ENCODE measurements at places on chromosomes 6 and 20.

- no peak for DNase-seq
Observed at GRCh38 chr20:5482791-5483190, 166.0 kb upstream of the PROKR2 start.

DNA sequence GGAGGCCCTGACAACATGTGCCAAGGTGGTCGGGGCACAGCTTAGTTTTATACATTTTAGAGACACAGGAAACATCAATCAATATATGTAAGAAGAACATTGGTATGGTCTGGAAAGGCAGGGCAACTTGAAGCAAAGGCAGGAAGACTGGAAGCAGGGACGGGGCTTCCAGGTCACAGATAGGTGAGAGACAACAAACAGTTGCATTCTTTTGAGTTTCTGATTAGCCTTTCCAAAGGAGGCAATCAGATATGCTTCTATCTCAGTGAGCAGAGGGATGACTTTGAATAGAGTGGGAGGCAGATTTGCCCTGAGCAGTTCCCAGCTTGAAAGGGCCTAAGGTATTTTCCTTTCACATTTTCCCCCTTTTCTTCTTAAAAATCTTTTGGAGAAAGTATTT lies 311.0 kb upstream of the RGS17 start:
- no peak for DNase-seq

DNA sequence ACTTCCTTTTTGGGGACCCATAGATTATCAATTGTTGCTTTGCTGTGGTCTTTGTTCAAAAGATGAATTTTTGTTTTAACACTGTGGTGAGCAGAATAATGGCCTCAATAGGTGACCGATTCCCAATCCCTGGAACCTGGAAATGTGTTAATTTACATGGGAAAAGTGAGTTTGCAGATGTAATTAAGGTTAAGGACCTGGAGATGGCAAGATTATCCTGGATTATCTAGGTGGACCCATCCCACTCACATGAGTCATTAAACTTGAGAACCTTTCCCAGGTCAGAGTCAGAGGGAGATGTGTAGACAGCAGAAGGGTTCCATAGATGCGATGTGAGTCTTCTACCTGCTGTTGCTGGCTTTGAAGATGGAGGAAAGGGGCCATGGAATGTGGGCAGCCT lies 36.2 kb upstream of the HBS1L start:
- DNase-seq, result no peak

- no peak for DNase-seq
Observed at GRCh38 chr6:157847846-157848245, 24.8 kb downstream of the SNX9 start.

GRCh38 chr6:137740967-137741761 lies 125.9 kb upstream of the TNFAIP3 start:
- no peak for DNase-seq

- no peak for DNase-seq
Observed at GRCh38 chr6:156883497-156884252, 106.5 kb downstream of the ARID1B start.

DNA sequence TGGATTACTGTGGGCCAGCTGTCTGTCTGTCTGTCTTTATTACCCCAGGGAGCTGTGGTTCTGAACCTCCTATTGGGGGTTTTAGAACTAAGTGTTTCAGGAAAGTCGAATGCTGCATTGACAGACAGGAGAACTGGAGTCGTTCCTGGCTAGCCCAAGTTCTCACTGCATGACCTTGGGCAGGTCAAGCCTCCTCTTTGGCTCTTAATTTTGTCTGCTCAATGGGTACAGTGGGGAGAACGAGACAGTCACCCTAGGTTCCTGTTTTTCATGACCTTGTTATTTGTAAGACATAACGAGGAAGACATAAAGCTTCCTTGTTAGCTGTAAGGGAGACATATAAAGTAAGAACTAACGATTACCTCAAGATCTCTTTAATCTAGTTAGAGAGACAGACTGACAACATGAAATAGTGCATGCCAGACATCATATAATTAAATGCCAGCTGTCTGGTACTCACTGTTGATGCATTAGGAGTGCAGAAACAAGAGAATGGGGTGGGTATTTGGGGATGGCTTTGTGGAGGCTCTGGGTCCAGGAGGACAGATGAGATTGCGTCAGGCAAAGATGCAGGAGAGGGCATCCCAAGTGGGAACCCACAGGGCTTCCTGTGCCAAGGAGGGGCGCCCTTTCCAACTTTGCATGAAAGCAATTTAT lies 3.7 kb upstream of the CCDC167 start:
- no peak for DNase-seq

- DNase-seq, result no peak
Observed at GRCh38 chr6:151948002-151948743, 140.7 kb downstream of the ESR1 start.

- DNase-seq, result no peak
Observed at GRCh38 chr6:107972413-107973096, 14.5 kb upstream of the SEC63 start.

- DNase-seq, result no peak
Observed at GRCh38 chr6:151257985-151258445, 18.2 kb downstream of the AKAP12 start.

GRCh38 chr6:169340395-169340794 lies 86.7 kb upstream of the THBS2 start:
- no peak for DNase-seq

- DNase-seq, result no peak
Observed at GRCh38 chr20:2023151-2023550, 29.3 kb upstream of the PDYN start.

- no peak for DNase-seq
Observed at GRCh38 chr6:1665214-1665613, 55.5 kb downstream of the FOXC1 start.

DNA sequence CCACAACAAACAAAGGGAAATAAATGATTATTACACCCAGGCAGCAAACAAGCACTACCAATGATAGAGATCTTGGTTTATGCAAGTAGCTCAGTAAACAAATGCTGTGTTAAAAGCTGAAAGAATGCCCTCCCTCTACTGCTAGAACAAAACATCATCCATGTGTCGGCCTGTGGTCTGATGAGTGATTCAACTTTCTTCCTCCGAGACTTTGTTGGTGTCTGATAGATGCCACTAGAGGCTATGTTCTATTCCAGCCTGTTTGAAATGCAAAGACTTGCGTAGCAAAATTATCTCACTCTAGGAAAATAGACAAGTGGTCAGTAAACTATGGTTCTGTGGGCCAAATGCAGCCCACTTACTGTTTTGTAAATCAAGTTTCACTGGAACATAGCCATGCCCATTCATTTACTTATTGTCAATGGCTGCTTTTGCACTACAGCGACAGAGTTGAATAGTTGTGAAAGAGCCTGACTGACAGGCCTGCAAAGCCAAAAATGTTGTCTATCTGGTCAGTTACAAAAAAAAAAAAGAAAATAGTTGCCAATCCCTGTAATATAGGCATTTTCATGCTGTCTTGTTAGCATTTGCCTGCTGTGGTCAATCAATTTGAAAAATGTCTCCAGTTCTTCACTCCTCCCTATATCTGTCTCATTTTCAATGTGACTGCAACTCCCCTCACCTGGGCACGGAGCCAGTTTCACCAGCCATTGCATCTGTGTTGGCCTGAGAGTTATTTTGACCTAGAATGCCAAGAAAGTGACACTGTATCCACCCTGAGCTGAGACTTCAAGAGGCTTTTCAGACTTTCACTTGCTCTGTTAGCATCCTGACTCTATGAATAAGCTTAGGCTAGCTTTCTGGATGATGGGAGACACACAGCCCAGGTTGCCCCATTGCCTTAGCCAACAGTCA lies 544.6 kb upstream of the BTBD3 start:
- DNase-seq, result no peak

GRCh38 chr6:21753241-21754108 lies 159.9 kb downstream of the SOX4 start:
- no peak for DNase-seq

- no peak for DNase-seq
Observed at GRCh38 chr6:89597988-89598387, 40.6 kb downstream of the LYRM2 start.

GRCh38 chr6:93728150-93728549 lies 308.8 kb upstream of the EPHA7 start:
- DNase-seq, result no peak

GRCh38 chr6:121533321-121533841 lies 97.9 kb downstream of the GJA1 start:
- no peak for DNase-seq

DNA sequence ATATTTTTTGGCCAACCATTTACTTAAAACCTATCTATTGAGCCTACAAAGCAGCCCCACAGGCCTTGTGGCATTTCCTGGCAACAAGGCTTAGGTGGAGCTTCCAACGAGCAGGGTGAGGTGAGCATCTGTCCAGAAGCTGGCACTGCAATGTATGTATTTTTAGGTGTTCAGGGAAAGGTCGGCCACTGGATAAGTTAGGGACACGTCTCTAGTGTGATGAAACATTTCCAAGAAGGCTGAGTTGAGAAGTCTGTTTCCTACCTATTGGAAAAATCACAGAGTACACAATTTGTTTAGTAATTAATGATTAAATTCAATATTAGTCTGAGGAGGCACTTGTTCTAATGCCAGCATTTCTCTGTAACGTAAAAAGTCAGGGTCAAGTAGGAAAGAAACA lies 17.8 kb upstream of the RCAN2 start:
- no peak for DNase-seq

DNA sequence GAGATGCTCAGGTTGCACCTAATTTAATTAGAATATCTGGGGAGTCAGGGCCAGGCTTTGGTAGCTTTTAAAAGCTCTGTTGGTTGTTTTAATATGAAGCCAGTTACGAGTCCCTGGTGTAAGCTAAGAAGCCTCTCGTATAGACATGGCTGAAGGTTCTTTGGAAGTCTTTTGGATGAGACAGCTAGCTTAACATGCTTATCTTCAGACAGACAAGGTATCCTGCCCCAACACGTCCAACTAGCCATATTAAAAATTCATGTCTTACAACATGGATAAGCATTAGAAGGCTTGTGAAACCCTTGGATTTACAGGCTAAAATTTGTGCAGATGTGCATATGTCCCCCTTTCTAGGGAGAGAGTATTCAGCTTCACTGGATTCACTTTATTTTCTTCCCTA lies 105.7 kb upstream of the KCNK16 start:
- DNase-seq, result no peak

- DNase-seq, result no peak
Observed at GRCh38 chr6:158729906-158730540, 80.2 kb downstream of the SYTL3 start.

DNA sequence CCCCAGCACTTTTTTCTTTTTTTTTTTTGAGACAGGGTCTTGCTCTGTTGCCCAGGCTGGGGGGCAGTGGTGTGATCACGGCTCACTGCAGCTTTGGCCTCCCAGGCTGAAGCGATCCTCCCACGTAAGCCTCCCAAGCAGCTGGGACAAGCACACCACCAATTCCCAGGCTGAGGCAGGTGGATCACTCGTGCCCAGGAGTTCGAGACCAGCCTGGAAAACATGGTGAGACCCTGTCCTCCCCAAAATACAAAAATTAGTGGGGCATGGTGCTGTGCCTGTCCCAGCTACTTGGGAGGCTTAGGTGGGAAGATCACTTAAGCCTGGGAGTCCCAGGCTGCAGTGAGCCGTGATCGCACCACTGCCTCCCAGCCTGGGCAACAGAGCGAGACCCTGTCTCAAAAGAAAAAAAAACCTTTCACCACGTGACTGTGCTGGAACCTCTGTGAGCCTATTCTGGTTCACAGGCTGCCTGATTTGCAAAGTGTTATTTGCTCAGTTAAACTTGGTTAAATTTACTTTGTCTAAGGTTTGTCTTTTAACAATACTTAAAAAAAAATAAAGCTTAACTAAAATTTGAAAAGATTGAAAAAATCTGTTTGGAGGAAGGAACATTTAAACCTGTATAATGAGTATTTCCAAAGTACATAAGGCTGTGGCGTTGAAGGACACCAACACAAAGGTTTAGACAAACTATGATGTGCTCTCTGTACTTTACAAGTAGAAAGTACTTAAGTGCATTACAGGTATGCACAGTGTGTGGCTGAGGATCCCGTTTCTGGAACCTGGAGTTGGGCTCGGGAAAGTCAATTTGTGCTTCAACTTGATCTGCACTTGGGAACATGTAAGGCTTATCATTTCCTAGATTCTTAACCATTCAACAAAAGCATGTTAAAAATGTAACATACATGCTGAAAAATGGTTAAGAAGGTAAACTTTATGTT lies 55.0 kb downstream of the PPP1R3G start:
- DNase-seq, result no peak

DNA sequence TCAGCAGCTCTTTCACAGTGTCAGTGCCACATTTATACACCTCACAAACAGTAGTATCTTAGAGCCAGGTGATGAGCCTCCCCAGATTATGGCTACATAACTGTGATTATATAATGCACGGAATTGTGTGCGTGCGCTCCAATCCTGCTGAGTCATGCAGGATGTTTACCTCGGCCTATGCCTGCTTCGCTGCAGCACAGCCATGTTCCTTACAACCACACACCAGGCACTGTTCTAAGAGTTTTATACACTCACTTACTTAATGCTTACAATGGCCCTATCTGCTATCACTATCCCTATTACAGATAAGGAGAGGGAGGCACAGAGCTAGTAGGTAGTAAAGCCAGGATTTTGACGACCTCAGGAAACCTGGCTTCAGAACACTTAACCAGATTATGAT lies 7.3 kb downstream of the ZKSCAN3 start:
- DNase-seq, result no peak

GRCh38 chr6:14321992-14322772 lies 204.6 kb downstream of the CD83 start:
- DNase-seq, result no peak

DNA sequence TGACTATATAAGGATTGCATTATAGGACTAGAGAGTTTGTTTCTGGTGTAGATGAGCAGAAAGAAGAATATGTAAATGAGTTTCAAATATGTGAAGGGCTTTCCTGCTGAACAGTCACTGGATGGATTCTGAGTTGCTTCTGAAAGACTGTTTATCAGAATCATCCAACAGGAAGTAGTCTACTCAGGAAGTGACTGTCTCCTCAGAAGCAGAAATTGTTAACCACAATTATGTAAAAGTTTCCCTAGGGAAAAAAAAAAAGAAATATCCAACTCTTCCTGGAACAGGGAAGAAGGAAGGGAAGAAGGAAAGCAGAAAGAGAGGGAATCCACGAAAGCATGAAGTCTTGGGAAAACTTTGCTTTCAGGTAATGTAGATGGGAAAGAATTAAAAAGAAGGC lies 138.9 kb downstream of the TENT5A start:
- DNase-seq, result no peak

DNA sequence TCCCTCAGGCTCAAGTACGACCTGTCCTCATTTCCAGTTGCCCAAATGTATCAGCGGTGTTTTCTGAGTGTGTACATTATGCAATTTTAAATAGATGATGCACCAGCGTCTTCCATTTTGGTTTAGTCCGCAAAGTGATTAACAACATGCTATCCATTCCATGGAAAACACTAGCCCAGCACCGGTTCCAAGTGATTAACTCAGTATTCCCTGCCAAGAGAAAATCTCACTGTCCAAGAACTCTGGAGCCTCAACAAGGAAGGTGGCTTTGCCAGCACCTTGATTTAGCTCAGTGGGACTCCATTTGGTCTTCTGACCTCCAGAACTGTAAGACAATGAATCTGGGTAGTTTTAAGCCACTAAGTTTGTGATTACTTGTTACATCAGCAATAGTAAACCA lies 107.2 kb downstream of the FOXC1 start:
- no peak for DNase-seq

GRCh38 chr6:154721460-154721859 lies 11.8 kb upstream of the SCAF8 start:
- DNase-seq, result no peak
